T-helper 22 cell (primary cell): ENCODE measurements at places on chromosomes 4 and X.

DNA sequence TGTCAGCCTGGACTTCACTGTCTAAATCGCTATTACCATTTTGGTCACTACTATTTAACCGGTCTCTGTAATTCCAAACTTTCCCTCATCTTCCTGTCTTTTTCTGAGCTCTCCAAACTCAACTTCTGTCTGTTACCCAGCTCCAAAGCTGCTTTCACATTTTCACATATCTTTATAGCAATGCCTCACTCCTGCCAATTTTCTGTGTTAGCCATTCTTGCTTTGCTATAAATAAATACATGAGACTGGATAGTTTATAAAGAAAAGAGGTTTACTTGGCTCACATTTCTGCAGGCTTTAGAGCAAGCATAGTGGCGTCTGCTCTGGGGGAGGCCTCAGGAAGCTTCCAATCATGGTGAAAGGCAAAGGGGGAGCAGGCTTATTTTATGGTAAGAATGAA lies 368.3 kb upstream of the GNPDA2 start:
- no peak for DNase-seq

GRCh38 chrX:108122748-108123147 lies 31.2 kb downstream of the ATG4A start:
- no peak for DNase-seq

DNA sequence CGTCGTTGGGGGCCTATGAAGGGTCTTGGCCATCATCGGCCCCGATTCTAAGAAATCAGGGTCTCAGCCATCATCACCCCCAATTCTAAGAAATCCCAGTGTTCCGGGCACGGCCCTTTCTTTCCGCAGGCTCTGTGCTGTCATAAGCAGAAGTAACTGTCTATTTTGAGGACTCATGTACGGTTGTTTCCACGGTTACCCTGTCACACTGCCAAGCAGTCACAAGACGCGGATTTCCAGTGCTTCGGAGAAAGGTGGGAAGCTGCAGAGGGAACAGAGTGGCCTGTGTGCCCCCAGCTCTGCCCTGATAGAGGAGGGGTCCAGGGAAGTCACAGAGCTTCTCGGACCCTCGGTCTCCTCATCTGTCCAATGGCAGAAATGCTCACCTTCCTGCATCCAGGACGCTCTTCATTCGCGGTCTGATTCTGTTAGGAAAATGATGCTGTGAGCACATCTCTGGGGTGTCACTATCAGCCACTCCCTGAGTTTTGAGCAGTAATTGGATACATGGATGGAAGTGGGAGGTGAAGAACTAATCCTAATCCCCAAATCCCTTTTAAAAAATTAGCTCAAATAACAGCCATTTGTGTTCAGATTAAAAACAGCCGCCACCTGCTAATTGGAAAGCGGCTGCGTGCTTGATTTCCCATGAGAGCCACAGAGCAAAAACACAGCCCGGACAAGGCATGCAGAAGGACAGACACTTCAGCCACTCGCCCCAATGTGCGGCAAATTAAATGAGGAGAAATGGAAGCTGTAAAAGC lies 73.1 kb downstream of the WFS1 start:
- DNase-seq = no peak

GRCh38 chr4:1460967-1461868 lies 55.0 kb upstream of the NKX1-1 start:
- no peak for DNase-seq

DNA sequence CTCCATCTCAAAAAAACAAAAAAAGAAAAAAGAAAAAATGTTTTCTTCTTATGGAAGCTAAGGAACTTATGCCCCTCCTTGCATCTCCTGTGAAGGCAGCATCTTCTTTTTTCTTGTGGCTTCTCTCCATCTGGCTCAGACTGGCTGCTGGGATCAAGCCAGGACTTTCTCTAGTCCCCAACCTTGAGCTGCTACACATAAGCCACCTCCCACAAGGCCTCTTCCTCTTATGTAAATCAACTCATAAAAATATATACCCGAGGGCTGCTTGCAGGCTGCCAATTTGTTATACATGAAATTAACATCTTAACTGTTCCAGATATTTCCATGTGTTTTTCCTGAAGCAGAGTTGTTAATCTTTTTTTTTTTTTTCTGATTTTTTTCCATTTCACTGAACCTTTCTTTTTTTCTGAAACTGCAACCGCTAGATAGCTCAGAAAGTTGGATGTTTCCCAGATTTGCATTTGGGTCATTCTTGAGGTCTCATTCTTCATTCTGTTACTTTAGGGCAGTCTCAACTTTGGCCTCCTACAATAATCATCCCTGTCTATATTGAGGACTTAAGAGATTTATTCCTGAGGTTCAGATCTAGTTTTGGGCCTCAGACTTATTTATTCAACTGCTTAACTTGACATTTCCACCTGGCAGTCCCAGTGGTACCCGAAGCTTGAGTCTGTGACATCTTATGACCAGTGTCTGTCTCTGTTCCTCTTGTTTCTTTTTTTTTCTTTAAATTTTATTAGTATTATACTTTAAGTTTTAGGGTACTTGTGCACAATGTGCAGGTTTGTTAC lies 10.3 kb downstream of the SNX25 start:
- DNase-seq = no peak

DNA sequence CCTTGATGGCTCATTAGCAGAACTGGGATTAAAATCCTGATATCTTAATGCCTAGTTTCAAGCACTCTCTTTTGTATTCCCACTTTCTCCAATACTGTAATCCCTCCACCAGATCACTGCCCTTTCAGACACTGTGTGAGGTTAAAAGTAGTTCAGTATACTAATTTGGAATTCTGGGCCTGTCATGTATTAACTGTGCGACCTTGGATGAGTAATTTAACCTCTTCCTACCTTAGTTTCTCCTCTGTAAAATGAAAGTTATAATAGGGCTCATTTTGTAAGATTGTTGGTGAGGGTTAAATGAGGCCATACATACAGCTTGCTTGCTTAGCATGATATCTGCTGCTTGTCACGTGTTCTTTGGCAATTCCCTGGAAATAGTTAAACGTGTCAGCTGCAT lies 207.3 kb upstream of the HS3ST1 start:
- DNase-seq = no peak

DNA sequence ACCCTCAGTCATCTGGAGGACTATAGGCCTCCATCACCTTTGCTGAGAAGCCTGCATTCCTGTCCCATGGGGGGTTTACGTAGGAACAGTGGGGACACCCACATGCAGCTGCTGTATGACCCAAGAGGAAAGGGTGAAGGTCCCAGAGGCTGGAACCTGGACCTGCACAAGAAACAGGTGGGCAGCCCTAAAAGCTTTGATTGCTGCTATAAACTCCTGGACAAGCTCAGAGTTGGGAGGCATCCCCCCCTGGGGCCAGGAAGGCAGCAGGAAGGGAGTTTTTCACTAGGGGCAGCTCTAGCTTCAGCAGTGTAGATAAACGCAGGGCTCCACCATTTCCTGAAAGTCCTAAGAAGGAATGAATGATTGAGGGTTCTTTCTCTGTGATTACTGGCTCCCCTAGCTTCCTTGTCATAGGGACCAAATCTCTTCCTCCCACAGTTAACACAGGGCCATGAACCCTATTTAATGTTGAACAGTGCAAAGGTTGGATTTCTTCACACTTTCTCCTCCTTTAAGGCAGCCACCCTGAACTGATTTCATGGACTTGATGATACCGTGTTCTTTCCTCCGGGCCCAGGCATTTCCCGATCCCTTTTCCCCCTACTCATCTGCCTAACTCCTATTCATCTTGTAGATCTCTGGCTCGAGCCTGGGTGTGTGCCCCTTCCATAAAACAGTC lies 84.2 kb downstream of the CHRNA9 start:
- no peak for DNase-seq

DNA sequence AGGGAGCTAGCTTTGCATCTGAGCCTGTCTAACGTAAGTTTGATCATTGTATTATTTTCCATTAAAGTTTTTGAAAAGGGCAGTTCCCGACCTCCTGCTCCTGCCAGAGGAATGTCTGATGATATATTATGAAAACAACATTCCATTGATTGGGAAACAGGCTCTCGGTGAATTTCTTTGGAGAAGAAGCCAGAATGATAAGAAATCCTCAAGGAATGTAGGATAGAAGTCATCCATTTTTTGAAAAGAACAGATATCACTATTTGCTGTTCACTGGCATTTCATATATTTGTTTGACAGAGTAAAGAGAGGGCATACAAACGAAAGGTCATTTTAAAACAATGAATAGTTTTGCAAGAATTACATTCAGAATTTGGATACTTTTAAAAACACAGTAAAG lies 781.0 kb upstream of the HTR2C start:
- DNase-seq = no peak

DNA sequence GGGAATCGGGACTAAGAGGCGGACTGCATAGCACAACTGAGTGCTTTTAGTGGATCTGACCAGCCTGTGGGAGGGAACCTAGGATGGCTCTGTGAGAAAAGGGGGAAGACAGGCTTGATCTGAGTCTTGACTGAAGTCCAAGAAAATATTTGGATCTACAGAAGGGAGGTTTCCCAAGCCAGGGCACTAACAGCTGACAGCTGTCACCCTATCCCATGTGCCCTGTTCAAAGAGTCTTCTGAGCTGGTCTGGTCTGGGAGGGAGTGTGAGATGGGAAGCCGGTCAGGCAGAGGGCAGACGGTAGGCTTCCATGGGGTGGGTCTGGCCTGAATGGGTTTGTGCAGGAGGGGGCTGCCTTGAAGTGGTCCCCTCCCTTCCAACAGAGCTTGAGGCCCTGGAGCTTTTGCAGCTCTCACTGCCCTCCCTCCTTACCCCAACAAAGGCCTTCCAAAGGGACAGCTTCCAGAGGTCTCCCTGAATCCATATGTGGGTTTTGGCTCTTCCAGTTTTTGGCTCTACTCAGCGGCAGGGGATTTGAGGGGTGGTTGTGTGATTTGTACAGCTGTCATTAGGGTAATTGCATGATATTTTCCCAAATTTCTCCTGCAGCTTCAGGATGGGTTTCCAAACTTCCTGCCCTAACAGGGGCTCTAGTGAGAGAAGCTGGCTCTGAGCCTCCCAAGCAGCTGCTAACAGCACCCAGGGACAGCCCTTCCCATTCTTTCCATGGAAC lies 643.7 kb downstream of the BCOR start:
- DNase-seq = no peak

GRCh38 chr4:162891788-162892707 lies 274.6 kb downstream of the NAF1 start:
- no peak for DNase-seq

DNA sequence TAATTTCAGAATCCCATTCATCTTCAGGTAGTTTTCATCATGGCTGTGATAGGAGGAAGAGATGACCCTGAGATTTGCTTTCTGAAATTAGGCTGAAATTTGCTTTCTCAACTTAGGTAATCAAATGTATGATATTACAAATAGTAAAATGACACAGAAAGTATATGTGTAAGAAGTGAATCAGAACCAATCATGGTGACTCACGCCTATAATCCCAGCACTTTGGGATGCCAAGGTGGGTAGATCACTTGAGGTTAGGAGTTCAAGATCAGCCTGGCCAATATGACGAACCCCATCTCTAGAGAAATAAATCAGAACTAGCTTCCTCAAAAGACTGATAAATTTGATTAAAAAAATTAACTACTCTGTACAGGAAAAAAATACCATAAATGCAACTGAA lies 555.4 kb downstream of the STPG2 start:
- DNase-seq = no peak

GRCh38 chr4:24770667-24771066 lies 24.7 kb upstream of the SOD3 start:
- DNase-seq = no peak

GRCh38 chr4:79935274-79935673 lies 137.8 kb downstream of the ANTXR2 start:
- DNase-seq = no peak

DNA sequence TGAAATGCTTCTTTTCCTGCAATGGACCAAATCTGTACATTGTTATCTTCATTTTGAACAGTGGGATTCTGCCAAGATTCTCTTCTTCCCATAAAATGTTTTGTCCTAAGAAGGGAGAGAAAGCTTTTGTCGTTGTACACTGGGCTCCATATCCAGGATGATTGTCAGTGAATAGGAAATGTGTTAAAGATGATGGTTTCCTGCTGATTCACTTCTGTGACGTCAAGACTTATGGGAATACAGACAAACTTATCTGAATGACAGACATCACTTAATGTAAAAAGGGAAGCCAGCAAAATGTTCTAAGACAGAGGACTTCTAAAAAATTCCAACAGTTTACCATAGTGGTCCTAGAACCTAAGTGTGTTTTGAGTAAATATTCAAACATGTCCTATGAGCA lies 53.7 kb upstream of the HPF1 start:
- no peak for DNase-seq

DNA sequence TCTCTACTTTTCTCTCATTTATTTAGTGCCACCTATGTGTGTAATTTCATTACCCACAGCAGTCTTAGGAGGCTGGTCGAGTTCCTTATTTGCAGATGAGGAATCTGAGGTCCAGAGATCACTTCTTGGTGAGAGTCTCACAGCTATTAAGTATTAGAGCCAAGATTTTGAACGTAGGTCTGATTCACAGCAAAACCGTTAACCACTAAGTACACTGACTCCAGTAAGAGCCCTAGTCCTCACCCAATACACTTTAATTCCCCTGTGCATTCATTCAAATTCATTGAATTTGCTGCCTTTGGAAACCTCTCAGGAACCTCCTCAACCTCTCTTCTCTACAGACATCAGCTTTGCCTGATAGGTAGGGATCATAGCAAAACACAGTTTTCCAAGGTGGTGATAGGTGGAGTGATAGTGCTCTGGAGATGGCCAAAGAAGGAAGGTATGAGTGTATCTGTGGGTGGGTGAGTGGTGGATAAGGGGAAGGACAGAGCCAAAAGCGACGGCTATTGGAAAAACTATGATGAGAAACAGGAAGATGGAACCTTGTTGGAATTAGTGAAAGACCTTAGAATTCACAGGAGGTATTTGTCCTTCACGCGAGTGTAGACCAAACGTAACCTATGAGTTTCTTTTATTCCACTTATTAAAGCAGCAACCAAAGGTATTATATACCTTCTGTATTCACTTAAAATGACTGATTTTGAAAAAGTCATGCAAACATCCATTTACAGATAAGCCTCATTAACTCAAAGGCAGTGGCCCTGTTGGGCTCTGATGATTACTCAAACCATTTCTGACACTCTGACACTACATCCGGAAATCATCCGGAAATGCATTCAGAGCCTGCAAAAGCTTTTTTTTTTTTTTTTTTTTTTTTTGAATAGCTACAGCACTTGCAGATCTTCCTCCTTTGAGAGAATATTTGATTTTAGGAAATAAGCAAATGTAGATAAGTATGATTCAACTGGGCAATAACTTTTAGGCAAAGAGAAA lies 6.3 kb downstream of the FMR1 start:
- DNase-seq = peak; percentile 4
